ENCODE measurements at places on chromosomes 2 and 18. TPM values are rescaled to one million over a fixed set of nuclear protein-coding genes. Genes with fewer than 3 reads are reported as not detected.

The NCKAP5 gene
- 0.02 TPM for polyA plus RNA-seq

The CD8B gene
- polyA plus RNA-seq: not detected

The LOXHD1 gene
- not detected for polyA plus RNA-seq

The GAREM2 gene
- 1.5 TPM for polyA plus RNA-seq

The TXNDC2 gene
- polyA plus RNA-seq: 0.06 TPM

The ATP9B gene
- polyA plus RNA-seq: 11.2 TPM

The ELOA2 gene
- polyA plus RNA-seq: not detected

The CNGA3 gene
- not detected for polyA plus RNA-seq

The CTAGE1 gene
- polyA plus RNA-seq: 0.03 TPM

The SP5 gene
- polyA plus RNA-seq: not detected

Measured in SK-N-SH (cell line).